ENCODE measurements at places on chromosomes 2 and 18.

GRCh38 chr2:127829845-127830246 is 18.9 kb upstream of the WDR33 start:
- DNase-seq: no peak

DNA sequence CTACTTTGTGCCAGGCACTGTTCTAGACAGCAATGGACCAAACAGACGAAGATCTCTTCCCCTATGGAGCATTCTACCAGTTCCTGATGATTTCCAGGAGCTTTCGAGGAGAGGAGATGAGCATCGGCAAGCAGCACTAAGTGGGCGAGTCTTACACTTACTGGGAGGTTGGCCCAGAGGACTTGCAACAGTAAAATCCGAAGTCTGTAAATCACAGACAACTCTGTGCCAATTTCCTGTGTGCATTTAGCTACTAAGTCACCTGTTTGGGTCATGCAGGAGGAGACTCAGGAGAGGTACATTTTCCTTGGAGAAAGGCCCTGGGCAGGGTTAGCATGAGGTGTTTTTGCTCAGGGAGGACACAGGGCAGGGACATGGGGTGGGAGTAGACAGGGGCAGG is 58.9 kb downstream of the TRPM8 start:
- no peak for DNase-seq

- DNase-seq: no peak
These were observed 46.3 kb downstream of the MYO7B start for GRCh38 chr2:127581516-127582490.

GRCh38 chr2:16656784-16657391 is 8.7 kb downstream of the CYRIA start:
- DNase-seq: no peak

DNA sequence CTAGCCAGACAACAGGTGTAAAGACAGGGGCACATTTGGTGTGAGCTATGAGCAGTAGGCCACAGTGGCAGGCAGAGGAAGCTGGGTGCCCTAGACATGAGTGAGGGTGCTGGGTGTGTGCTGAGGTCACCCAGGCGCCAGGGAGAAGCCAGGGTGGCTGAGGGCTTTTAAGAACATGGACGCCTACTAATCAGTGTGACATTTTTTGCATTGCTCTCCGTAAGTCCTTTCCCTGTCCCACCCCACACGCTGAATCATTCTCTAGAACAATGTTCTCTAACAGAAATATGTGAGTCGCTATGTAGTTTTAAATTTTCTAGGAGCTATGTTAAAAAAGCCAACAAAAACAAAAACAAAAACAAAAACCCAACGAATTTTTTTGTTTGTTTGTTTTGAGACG is 204.5 kb upstream of the REV1 start:
- no peak for DNase-seq

- DNase-seq: no peak
These were observed 183.0 kb upstream of the CYP26B1 start for GRCh38 chr2:72330652-72331051.

GRCh38 chr2:176082824-176083751 is 674 bp downstream of the EVX2 start:
- DNase-seq: no peak

- no peak for DNase-seq
These were observed 65.6 kb downstream of the MAPRE2 start for GRCh38 chr18:35106845-35107148.

GRCh38 chr2:227783404-227784138 is 30.1 kb upstream of the CCL20 start:
- no peak for DNase-seq

DNA sequence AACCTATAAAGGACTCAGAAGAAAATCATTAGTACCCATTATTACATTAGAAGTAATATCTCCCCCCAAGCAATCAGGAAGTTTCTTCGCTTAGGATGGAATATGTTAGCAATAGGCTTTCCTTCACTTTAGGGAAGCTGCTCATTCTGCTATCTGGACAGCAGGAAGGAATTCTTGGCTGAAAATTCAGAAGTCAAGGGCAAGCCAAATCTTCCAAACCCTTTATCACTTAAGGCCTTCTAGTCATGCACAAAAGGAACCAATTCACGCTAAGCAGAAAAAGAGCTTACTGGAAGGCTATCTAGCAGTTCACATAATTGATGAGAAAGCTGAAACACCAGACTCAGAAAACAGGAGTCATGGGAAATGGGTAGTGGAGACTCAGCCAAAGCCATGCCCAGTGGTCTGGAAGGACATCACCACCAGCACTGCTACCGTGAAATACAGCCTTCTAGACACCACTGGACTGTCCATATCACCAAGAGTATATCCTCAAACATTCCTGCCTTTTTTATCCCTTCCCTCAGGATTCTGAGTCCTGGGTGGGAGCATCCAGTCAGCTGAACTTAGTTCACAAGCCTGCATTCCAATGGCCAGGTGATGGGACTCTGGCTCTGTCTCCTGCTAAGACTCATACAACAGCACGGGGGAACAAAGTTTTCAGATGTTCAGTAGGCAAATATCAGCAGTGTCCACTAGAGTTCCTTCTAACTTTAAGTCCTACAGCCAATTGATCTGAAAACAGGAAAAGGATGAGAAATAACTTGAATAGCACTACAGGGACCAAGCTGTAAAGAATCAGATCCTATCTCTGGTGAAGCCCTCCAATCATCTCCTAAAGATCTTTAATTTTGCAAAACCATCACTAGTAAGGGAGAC is 14.8 kb upstream of the ADAM17 start:
- DNase-seq: no peak

- DNase-seq: no peak
These were observed 12.5 kb downstream of the RASGRP3 start for GRCh38 chr2:33488715-33489540.

DNA sequence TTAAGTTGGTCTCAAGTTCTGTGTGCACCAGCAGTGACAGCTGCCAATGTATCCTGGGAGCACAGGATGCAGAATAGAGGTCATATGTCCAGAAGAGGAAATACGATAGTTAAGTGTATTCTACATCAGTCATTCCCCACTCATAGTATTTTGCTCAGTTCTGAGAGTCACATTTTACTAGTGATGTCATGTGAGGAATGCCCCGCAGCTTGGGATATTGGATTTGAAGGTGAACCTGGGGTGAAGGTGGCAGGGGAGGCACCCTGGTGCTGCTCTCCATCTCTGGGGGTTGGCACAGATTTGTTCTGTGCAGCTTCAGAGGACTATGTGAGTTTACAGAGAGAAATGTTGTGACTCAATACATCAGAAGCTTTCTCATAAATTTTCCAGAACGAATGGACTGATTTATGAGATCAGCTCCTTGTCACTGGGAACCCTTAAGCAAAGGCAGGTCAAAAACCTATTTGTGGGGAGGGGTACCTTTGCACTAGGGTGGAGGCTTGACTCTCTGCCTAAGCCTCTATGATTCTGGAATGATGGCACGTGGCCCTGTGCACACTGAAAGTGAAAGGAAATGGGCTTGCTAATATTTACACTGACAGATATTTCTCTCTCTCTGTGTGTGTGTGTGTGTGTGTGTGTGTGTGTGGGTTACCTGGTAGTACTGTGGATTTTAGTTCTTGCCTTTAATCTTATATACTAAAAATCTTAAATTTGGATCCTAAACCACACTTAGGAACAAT is 95.9 kb downstream of the NEB start:
- DNase-seq: no peak

- no peak for DNase-seq
These were observed 150.0 kb downstream of the ZNF385B start for GRCh38 chr2:179711375-179711774.

DNA sequence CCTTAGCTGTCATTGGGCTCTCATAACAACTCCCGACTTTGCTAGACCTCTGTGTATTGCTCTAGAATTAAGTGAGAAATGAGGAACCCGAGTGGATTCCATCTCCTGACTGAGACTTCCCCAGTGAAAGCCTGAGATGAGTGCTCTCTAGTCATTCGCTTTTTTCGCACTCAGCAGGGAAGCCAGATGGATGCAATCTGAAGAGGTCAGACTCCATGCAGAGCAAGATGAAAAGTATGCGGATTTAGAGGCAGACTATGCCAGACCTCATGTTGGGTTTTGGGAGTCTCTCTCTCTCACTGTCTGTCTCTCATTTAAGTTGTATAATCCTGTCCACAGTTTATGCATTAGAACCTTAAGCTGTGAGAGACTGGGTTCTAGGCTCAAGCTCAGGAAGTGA is 88.6 kb downstream of the SLC5A7 start:
- DNase-seq: no peak

GRCh38 chr2:216299588-216299987 is 72.7 kb downstream of the MARCHF4 start:
- no peak for DNase-seq

All from HCT116 (cell line).